Esophagus muscularis mucosa (tissue), 4 donors: ENCODE measurements at places on chromosomes 6 and 20.

- DNase-seq: no peak
Measured at GRCh38 chr6:40948570-40948969, 90.5 kb downstream of the UNC5CL start.

GRCh38 chr20:52804497-52805295 lies 167.5 kb upstream of the TSHZ2 start:
- DNase-seq: no peak

DNA sequence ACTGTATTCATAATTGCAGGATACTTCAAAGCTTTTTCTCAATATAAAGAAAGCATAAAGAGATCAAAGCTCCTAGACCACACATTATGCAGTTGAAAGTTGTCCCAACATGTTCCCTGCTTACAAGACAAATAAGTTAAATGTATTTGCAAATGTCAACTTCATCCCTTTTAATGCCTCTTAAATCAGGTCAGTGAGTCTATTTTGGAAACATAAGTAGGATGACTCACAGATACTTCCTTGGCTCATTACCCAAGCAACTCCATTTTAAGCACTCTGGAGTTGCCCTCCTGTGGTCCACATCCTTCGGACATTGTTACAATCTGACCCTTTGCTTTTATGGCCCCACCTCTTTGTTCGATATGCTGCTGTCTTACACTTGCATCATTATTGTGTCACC lies 162.0 kb downstream of the FAXC start:
- no peak for DNase-seq

GRCh38 chr6:142845143-142845571 lies 99.8 kb downstream of the HIVEP2 start:
- DNase-seq: no peak
